ENCODE measurements at places on chromosomes 13 and 19.

DNA sequence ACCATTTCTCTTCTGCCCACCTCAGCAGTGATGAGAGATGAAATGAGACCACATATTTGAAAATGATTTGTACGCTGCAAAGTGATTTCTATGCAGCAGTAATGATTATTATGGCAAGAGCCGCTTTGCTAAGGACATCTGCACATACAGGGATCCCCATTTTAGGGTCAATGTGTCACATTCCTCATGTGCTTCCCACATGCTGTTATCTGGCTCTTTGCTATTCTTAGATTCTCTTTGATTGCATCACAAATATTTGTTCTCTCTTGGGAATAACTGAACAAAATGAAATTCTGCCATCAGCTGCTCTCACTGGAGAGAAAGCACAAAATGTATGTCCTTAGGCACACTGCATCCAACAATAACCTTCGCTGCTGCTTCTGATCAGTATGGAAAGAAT is 209.5 kb upstream of the IPO5 start:
- no peak for DNase-seq

DNA sequence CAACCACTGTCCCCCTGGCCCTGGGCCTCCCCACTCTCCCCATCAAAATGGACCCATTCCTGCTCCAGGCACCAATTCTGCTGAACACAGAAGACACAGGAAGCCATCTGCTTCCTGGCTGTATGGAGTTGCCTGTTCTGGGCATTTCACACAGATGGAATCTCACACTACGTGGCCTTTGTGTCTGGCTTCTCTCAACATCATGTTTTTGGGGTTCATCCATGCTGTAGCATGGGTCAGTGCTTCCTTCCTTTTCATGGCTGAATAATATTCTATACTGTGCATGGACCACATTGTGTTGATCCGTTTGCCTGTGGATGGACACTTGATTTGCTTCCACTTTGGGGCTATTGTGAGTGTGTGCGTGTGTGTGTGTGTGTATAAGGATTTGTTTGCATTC is 15.0 kb upstream of the KLF2 start:
- no peak for DNase-seq

DNA sequence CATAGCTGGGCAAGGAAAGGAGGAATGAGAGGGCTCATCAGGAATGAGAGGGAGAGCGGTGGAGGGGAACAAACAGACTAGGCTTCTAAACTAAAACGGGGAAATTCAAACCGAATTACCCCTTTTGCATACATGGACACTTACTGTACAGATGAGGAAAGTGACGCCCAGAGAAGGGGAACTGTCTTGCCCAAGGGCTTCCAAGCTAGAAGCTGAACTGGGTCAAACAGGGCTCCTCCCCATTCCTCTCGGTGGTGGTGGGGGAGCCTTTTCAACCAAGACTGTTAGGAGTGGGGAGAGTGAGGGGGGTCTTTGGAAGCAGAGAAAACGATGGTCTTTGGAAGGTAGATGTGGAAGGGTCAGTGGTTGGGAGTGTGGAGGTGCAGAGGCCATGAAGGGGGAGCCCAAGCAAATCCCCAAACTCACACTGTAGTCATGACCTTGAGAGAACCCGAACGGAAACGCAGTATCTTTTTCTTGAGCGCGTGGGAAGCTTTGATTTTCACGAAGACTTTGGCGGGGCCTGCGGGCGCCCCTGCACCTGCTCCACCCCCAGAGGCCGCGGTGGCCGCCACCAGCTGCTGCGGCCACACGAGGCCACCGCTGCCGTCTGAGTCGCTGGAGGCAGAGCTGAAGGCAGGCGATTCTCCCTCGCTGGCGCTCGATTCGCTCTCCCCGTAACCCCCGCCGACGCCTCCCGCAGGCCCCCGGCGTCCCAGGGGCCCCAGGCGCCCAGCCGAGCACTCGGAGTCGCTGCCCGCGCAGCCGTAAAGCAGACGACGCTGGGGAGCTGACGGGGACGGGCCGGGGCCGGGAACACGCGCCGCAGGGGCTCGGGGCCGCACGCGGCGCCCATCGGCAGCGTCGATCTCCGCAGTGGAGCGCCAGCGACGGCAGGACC is 12.3 kb upstream of the GNG8 start:
- no peak for DNase-seq

DNA sequence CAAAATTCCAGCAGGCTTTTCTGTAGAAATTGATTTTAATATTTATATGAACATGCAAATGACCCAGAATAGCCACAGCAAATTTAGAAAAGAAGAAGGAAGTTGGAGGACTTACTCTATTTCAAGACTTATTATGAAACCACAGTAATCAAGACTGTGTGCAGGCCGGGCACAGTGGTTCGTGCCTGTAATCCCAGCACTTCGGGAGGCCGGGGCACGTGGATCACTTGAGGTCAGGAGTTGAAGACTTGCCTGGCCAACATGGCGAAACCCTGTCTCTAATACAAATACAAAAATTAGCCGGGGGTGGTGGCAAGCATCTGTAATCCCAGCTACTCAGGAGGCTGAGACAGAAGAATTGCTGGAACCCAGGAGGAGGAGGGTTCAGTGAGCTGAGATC is 6.0 kb upstream of the FFAR2 start:
- no peak for DNase-seq

- no peak for DNase-seq
These were observed 122.0 kb downstream of the SIPA1L3 start for GRCh38 chr19:38028913-38029510.

DNA sequence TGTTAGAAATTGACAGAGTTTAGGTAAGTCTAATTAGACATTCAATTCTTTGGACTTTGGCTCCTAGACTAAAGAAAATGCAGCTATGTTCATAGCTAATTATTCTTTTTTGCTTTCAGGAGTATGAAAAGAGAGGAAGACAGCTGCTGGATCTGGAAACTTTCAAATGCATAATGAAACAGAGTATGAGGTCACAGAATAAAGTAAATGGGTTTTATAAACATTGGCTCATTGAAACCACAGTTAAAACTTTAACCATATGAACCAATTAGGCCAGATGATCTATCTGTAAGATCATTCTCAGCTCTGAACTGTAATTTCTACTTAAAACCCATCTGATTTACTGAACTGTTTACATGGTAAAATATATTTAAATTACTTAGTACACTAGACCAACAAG is 82.7 kb downstream of the TEX26 start:
- no peak for DNase-seq

GRCh38 chr19:36059180-36059910 is 4.6 kb downstream of the WDR62 start:
- no peak for DNase-seq

GRCh38 chr19:34995551-34995950 is 4.6 kb upstream of the GRAMD1A start:
- DNase-seq: no peak

- DNase-seq: no peak
These were observed 7.6 kb upstream of the BICRA start for GRCh38 chr19:47601180-47601904.

DNA sequence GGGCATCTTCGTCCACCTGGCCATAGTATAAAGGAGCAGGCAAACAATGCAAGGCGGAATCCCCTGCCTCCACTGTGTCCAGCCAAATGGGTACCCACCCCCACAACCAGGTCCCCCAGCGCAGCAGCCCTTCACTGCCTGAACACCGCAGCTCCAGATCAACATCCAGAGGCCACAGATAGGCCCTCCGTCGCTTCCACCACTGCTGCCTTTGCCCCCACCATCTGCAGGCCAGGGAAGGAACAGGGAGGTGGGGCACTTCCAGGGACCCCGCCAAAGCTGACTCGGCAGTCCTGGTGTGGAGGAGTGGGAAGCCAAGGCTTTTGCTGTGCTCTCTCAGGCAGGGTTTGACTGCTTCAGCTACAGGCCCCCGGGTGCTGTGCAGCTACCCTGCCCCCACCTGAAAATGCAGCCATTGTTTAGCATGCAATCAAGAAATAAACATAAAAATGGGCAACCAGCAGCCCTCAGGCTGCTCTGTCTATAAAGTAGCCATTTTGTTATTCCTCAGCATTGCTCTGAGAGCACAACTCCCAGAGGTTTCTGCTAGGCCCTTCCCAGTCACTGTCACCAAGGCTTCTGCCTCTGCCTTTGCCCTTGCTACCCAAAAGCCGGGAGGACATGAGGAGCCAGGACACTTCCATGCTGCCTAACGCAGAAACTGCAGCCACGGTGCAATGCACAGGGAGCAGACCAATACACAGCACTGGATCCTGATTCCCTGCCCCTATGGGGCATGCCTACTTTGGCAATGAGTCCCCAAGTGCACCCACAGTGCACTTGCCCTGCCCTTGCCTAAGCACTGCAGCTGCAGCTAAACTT is 733.2 kb upstream of the KLHL1 start:
- no peak for DNase-seq
